ENCODE measurements at places on chromosomes 1 and 21.

- DNase-seq: no peak
Measured at GRCh38 chr1:70963374-70963773, 84.2 kb downstream of the PTGER3 start.

DNA sequence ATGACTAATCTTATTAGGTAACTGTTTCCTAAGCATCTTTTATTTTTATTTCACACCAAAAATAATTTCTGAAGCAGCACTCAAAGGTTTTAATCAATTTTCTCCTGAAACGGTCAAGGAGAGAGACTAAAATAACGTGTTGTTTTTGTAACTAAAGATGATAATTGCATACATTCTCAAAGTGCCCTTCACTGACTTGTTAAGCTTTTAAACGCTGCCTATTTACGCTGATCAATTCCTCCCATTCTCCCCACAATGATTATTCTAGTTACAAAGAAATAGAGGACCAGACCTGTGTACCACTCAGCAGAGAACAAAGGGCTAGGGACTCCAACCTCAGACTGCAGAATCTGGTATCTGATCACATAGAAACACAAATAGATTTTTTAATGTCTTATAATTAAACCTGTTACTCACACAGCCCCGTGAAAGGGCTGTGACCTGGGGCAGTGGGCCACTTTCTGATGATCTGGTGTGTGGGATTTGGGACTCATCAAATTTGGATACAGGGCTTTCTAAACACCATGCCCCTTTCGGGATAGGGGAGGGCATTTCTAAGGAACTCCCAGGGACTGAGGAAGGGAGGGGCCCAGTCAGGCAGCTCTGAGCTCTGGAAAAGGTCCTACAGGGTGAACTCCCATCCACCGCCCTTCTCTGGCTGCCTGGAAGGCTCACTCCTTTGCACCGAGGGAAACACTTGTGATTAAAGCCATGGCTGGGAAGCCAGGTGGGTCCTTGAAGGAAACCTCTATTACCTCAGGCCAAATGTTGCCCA lies 65.2 kb downstream of the BCAR3 start:
- DNase-seq: no peak

- no peak for DNase-seq
Measured at GRCh38 chr1:94130851-94131595, 10.1 kb upstream of the ABCA4 start.

DNA sequence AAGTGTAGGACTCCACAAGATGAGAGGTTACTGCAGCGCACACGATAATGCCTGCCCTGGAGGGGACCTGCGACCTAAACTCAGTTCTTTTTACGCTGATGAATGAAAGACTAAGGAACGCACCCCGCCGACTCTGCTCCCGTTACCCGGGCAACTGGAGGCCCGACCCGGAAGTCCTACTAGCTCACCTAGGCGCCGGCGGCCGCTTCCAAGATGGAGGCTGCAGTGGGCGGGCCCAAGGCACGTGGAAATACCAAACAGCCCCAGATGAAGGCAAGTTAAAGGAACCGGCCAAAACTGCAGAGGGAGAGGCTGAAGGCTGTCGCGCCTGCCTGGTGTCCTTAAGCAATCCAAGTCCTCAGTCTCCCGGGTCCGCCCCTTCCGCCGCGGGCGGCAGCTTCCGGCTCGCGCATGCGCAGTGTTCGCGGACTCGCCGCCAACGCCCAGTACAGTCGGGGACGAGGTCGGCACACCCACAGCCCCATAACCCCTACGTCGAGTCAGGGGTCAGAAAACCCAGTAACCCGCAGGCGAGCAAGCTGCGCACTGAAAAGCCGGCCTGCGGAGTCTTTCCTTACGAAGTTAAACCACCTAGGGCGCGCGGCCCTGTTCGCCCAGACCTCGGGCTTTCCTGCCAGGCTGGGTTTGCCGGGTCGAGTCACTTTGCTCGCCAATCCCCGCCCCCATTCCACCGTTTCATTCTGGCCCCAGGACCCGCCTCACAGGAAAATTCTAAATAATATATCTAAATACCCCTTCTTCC lies at the start of gene SETD4:
Gene SETD4, minus strand, starts transcription at position 368 of the 763 bp plus-strand sequence. CDS start 1,638 bp downstream, outside the sequence.
- peak; percentile 91 for DNase-seq

- no peak for DNase-seq
Measured at GRCh38 chr1:27403065-27403726, 10.8 kb downstream of the GPR3 start.

DNA sequence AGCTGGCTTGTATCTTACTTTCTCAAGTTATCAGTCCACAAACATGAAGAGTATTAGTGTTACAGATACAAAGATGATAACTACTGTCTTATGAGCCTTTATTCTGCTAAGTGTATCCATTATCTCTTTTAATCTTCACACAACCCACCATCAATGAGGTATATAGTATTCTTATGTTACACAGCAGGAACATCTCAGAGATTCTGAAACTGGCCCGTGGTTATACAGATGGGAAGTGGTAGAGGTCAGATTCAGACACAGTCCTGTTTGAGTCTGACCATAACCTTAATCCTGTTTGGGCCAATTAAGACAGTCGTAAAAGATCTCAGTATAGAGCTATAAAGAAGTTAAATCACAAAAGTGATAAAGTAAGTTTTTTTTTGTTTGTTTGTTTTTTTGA lies 5.1 kb upstream of the TMEM269 start:
- no peak for DNase-seq

DNA sequence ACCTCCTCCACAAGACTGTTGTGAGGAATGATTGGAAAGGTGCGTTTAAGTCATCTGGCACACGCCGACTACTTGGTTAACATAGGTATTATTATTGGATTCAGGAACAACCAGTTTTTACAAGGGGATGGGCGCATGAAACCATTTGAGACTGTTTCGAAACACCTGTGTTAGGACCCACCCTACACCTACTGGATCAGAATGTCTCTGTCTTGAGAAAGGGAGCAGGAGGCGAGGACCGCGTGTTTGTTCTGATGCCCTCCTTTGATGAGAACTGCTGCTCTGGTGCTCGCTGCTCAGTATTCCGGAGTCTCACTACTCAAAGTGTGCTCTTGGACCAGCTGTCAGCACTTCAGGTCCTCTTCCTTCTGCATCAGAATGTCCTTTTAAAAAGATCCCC lies 7.3 kb downstream of the H6PD start:
- no peak for DNase-seq

- no peak for DNase-seq
Measured at GRCh38 chr1:232333419-232333767, 296.5 kb downstream of the SIPA1L2 start.
